ENCODE measurements at places on chromosomes 16 and 17.

DNA sequence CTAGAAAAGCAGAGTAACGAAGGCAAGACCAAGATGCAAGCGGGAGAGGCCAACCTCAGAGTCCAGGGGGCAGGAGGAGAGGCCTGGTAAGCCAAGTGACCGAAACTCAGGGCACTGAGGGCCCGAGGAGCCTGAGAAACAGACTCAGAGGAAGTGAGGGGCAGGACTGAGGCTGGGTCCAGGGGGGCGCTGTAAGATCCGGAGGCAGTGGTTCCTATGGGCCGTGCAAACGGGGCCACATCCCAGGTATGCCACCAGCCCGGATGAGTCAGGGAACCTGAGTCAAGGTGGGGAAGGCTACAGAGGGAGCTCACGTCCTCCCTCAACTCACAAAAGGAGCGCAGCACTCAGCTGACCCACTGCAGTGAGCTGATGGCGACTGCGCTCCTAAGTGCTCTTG is 8.3 kb downstream of the ZDHHC7 start:
- no peak for DNase-seq

GRCh38 chr16:68396481-68396880 is 51.8 kb downstream of the SMPD3 start:
- no peak for DNase-seq

- no peak for DNase-seq
These were observed 84.3 kb downstream of the ARHGAP23 start for GRCh38 chr17:38512473-38513058.

DNA sequence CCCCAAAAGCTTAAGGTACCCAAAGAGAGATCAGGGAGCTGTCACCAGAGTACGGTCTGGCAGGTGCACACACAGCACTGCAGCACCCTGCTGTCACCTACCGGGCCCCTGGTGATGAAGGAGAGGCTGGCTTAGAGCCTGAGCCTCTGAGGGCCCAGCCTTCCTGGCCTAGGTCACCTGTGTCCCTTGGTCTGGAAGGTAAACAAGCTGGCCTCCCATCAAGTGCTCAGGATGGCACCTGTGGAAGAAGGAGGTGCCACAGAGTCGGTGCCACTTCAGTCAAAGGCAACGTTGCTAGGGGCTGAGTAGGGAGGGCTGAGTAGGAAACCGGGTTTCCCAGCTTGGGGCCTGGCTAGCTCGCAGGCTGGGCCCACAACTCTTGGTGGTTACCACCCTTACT is 70.7 kb downstream of the COG7 start:
- DNase-seq = no peak

- DNase-seq = no peak
These were observed 52.1 kb downstream of the KLHDC4 start for GRCh38 chr16:87713451-87714229.

- no peak for DNase-seq
These were observed 3.8 kb upstream of the CD7 start for GRCh38 chr17:82320956-82321927.

- DNase-seq = no peak
These were observed 50.4 kb upstream of the HS3ST2 start for GRCh38 chr16:22763437-22764080.

- DNase-seq = no peak
These were observed 4.2 kb downstream of the IRX3 start for GRCh38 chr16:54282202-54282927.

DNA sequence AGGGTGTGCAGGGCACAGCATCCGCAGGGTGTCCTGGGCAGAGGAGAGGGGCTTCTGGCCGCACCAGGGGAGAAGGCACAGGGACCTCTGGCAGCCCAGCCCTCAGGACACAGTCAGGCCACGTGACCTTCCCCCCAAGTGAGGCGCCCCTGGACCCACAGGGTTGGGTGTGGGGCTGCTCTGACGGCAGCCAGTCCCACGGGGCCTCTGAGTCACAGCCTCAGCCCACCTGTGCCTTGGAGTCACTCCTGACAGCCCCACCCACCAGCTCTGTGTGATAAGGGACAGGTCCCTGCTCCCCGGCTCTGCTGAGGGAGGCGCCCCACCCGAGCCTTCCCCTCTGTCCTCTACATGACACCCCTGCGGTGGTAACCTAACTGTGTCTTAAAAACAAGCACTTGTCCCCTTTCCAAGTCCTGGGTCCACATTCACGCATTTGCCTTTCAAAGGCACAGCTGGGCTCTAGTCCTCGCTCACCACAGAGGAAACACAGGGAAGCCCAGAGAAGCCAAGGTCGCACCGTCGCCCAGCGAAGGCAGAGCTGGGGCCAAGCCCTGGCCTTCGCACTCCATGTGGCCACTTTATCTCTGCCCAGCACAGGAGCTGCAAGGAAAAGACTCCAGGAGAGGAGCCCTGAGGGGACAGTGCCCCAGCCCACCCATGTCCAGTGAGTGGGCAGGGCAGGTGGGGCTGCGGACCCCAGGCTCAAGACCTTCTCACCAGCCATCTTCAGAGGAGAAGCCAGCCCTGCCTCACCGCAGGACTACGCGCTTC is 5.1 kb upstream of the NPTX1 start:
- DNase-seq = no peak

DNA sequence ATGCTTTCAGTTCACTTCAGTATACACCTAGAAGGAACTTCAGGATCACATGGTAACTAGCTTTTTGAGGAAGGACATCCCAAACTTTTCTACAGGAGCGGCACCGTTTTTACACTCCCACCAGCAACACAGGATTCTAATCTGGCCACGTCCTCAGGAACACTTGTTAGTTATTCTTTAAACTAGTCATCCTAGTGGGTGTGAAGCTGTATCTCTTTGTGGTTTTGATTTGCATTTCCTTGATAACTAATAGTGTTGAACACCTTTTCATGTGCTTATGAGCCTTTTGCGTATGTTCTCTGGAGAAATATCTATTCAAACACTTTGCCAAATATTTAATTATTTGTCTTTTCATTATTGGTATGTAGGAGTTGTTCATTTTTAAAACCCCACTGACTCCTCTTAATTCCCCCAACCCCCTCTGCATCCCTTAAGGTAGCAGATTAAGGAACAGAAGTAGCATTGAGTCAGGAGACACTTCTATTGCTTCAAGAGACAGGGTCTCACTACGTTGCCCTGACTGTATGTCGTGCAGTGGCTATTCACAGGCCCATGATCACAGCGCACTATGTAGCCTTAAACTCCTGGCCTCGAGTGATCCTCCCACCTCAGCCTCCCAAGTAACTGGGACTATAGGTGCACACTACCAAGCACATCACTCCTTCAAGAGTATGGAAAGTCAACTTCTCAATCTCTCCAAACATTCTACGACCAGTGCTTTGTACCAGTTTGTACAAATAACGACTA is 25.4 kb downstream of the YWHAE start:
- no peak for DNase-seq

GRCh38 chr16:85234310-85235204 is 122.3 kb upstream of the CIBAR2 start:
- peak; percentile 86 for DNase-seq

- no peak for DNase-seq
These were observed 29.0 kb upstream of the ATP2C2 start for GRCh38 chr16:84339311-84339710.

DNA sequence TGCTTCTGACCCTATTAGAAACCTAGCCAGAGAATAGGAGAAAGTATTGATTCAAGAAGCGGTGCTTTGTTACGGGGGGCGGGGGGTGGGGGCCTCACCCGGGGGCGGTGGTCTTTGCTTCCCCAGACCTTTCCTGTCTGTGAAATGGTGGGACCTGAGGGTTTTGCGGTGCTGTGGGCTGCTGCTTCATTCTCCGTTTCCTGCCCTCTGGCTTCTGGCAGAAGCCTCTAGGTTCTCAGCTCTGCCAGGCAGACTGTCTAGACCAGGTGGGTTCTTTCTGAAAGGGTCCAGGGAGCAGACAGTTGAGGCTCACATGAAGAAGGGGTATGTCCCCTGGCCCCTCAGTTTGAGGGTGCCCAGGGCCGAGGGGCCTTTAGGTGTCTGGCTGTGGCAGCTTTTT is 14.0 kb downstream of the GSE1 start:
- no peak for DNase-seq

DNA sequence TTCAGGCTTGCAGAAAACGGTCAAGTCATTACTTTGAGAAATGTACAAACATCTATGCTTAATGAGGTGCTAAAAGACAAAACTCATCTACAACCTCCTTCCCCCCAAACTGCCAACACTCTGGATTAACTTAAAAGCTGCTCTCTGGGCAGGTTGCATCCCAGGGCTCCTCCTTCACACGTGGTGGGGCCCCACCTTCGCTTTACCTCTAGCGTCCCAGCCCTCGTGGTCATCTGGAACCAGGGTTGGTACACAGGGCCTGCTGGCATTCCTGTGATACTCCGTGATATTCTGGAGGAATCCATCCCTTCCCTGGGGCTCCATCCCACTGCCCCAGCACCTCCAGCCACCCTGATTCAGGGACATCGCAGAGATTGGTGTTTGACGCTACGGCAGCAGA is 4.8 kb downstream of the METRNL start:
- no peak for DNase-seq

DNA sequence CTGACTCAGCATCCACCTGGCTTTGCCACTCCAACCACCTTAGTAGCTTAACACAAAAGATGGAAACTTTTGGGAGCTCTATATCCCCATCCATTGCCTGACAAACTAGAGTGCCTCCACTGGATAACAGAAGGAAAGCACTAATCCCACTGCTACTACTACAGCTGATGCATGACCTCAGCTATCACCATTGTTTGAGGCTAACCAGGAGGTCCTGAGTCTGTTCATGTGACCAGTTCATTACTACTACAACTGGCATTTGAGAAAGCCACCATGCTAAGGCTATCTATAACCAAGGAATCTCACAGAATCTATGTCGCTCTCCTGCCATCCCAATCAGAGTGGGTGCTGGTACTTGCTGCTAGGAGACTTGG is 604.3 kb upstream of the CA10 start:
- DNase-seq = no peak

DNA sequence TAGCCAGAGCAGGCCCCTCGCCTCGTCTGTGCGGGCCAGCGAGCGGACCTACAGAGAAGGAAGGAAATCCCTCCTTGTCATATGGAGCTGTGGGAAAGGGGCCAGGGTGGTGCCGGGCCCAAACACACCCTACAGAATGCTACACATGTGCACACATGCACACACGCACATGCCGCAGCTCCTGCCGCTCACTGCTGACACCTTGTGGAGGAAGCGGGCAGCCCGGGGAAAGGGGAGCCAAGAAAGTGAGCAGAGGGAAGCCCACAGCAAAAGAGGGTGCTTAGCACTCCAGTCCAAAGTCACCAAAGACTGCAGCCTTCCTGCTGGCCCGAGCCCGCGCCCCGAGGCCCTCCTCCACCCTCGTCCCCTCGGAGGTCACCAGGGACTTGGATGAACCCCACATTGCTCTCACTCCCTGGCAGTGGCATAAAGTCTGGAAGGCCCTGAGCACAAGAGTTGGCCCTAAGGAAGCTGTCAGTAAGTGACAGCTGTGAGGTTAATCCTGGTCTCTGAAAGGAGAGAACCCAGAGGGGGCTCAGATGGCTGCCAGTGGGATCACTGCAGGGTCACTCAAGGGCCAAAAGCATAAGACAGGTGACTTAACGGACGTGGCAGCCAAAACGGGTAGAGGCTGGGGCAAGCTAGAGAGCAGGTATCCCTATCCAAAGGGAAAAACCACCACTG is 68.2 kb downstream of the MYO18A start:
- peak; percentile 44 for DNase-seq

GRCh38 chr17:61010661-61011170 is 333.1 kb downstream of the BCAS3 start:
- DNase-seq = no peak

DNA sequence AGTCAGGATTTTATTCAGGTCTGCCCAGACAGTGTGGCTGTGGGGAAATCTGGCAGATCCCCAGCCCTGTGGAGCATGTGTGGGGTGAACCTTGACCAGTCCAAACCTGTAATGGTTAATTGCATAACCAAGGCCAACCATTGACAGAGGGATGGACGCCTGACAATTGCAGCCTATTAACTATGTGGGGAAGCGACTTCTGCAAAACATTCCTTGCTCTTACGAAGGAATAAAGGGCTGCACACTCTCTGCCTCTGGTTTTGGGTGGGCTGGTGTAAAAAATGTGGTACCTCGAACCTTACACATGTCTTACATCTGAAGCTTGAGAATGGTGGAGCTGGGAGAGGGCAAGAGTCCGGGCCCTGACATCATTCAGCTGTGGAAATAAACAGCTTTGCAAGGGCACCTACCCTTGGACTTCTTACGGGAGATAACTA is 35.8 kb downstream of the MAF start:
- no peak for DNase-seq

DNA sequence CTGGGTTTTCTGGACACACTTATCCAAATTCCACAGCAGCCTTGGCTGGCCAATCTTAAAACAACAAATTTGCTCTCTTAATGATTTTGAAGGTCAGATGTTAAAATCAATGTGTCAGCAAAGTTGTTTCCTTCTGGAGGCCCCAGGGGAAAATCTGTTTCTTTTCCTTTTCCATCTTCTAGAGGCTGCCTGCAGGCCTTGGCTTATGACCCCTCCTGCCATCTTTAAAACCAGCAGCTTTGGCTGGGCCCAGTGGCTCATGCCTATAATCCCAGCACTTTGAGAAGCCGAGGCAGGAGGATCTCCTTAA is 3.0 kb downstream of the LGALS9 start:
- no peak for DNase-seq

- no peak for DNase-seq
These were observed 37.8 kb upstream of the BCAR1 start for GRCh38 chr16:75289189-75289588.

DNA sequence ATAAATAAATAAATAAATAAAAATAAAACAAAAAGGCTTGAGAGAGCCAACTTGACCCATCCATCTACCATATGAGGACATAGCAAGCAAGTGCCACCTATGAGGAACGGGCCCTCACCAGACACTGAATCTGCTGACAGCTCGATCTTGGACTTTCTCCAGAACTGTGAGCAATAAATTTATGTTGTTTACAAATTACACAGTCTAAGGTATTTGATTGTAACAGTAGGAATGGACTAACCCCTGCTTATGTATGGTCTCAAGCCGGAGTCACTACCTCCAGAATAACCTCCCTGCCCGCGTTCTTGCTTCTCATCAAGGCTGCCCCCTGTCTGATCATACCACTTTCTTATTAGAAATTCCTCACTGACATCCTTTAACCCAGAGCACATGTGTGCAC is 9.9 kb downstream of the SLC5A11 start:
- DNase-seq = no peak

GRCh38 chr16:73179705-73180331 is 131.9 kb upstream of the ZFHX3 start:
- DNase-seq = no peak
